Stimulated activated CD8-positive, alpha-beta memory T cell treated with anti-CD3 and anti-CD28 coated beads, Interleukin-4, amount 100 ng/mL, for 4 hours (primary cell): ENCODE measurements at places on chromosomes 7 and 10.

GRCh38 chr10:76015245-76015644 is 583.8 kb downstream of the LRMDA start:
- DNase-seq: no peak

DNA sequence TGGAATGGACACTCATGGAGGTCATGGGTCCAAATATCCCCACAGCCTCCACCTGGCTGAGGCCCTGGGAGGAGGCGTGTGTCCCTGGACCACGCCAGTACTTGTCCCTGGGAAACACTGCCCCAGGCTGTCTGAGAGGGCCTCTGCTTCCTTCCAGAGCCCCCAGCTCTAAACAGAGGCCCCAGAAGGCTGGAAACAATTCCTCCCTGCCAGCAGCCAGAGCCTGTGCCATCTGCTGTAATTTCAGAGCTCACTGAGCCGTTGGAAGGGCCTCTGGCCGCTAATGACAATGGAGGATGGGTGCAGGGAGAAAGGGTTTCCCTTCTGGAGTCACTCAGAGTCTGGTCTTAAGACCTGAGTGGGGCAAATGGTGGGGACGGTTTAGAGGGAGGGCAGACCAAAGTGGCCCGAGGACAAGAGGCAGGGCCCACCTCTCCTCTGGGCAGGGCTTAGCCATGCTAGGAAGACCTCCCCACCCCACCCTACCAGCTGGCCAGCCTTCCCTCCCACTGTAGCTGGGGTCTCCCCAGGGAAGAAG is 7.1 kb downstream of the CHAT start:
- DNase-seq: no peak

- DNase-seq: no peak
Measured at GRCh38 chr10:5890452-5890915, 441 bp downstream of the FBH1 start.

- DNase-seq: no peak
Measured at GRCh38 chr10:79140855-79141254, 72.1 kb downstream of the ZMIZ1 start.

- DNase-seq: no peak
Measured at GRCh38 chr10:77350711-77351119, 286.9 kb downstream of the KCNMA1 start.

GRCh38 chr7:151599401-151600227 is 79.9 kb upstream of the RHEB start:
- DNase-seq: no peak

- no peak for DNase-seq
Measured at GRCh38 chr10:71339796-71340589, 20.9 kb downstream of the SLC29A3 start.

- DNase-seq: no peak
Measured at GRCh38 chr7:5528815-5529442, 105.3 kb upstream of the TNRC18 start.
